ENCODE measurements at places on chromosomes 6 and 20. TPM values are rescaled to one million over a fixed set of nuclear protein-coding genes. Genes with fewer than 3 reads are reported as not detected.

DNA sequence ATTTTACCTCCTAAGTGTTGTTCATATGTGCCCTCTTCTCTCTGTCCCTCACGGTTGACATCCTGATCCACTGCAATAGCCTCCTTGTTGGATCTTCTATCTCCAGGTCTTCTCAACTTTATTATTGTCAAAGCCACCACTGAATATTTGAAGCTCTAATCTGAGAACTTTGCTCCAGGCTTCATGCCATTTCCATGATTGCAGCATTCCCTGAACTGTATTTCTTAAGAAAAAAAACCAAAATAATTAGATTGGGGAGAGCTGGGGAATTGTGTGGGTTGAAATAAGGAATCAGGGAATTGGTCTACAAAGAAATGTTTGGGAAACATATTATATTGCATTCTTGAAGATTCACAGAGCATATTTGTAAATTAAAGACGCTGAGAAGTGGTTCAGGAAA is 2.5 kb upstream of the STX7 start:
- DNase-seq = no peak
- H3K27ac ChIP-seq = no peak overlapping the region
- H3K4me3 ChIP-seq = no peak overlapping the region
- H3K36me3 ChIP-seq = no peaks in the 10 kb centered on the region
- H3K4me1 ChIP-seq = no peaks in the 10 kb centered on the region
- no peaks in the 10 kb centered on the region for H3K27me3 ChIP-seq

DNA sequence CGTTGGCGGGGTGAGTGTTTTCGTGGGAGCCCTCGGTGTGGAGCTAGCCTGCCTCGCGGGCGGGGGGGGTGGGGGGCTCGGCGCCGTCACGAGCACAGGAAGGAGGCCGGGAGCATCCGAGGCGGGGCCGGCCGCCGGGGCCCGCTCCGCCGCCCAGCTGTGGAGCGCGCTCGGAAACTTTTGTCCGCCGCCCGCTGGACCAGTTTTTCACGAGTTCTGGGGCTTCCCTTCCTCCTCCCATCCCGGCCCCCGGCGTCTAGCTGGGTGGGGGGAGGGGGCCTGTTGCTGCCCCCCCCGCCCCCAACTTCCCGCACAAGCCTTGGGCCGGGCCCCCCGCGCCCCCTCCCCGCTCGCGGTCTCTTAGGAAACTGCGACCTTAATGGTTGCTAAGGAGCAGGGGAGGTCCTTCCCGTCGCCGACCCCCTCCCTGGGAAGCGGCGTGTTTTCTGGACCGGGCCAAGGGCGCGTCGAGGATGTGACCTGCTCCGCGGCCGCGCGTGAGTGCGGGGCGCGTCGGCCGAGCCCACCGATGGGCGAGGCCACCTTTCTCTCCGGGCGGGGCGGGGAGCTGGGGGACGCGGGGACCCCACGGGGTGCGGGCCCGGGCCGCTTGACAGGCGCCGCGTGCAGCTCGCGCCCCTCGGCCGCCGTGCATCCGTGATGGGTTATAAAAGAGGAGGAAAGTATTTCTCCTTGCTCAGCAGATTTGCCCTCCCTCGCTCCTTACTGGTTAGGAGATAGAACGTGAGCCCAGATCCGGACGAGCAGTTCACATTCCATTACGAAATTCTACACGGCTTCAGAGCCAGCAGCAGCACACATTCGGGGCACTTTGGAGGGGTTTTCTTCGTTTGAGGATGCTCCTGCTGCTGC is 1.4 kb downstream of the RREB1 start:
- peak overlapping the region; percentile 97 for H3K27ac ChIP-seq
- peak overlapping the region; percentile 96 for H3K4me3 ChIP-seq
- H3K27me3 ChIP-seq = no peaks in the 10 kb centered on the region
- no peaks in the 10 kb centered on the region for H3K36me3 ChIP-seq

HBS1L gene
- 37.7 TPM for total RNA-seq

PTPRT gene
- 0.51 TPM for total RNA-seq

- H3K27me3 ChIP-seq = no peaks in the 10 kb centered on the region
- peak; percentile 87 for DNase-seq
- no peaks in the 10 kb centered on the region for H3K4me1 ChIP-seq
- peak within 1 kb of the TSS; percentile 94 for H3K27ac ChIP-seq
- H3K36me3 ChIP-seq = no peaks in the 10 kb centered on the region
Observed at GRCh38 chr6:75601304-75602245, at the start of gene SENP6. Gene SENP6, plus strand, starts transcription at chr6:75601880. Its CDS starts 645 bp downstream, at chr6:75602525.

GRCh38 chr6:3314176-3314575 is 55.4 kb downstream of the PSMG4 start:
- H3K27ac ChIP-seq = no peak overlapping the region
- H3K4me1 ChIP-seq = no peaks in the 10 kb centered on the region
- DNase-seq = no peak
- no peak overlapping the region for H3K4me3 ChIP-seq
- H3K36me3 ChIP-seq = no peaks in the 10 kb centered on the region
- no peaks in the 10 kb centered on the region for H3K27me3 ChIP-seq

DNA sequence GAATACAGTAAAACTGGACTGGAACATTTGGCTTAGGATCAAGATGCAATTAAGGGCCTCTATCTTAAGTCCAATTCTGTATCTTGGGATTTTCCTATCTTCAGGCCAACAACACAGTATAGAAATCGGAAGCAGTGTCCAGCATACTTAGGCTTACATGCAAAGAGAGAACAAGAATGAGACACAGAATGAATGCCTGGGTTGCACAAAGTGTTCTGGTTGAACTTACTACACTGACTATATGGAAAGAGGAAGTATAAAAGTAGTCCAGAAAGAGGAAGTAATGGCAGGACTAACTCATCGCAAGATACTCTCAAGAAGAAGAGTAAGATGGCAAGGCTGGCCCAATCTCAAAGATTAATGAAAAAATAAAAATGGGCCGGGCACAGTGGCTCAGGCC is 87.6 kb downstream of the BTBD9 start:
- no peak overlapping the region for H3K27ac ChIP-seq
- no peak for DNase-seq
- no peak overlapping the region for H3K4me3 ChIP-seq
- H3K36me3 ChIP-seq = no peaks in the 10 kb centered on the region
- no peaks in the 10 kb centered on the region for H3K4me1 ChIP-seq
- no peaks in the 10 kb centered on the region for H3K27me3 ChIP-seq

DNA sequence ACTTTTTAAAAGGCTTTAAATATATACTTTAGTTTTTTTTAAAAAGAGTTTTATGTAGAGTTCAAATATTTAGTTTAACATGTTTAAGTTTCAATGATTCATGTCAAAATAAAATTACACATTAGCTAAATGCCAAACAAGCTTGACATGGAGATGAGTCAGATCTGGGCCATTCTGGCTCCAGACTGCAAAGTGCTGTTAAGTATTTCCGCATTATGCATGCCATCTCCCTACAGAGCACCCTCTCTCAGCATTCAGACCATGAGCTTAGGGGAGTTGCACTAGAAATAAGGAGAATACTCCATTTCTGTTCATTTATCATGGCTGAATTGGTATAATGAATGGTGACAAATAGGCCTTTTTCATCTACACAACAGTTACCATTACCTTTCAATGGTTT is 21.5 kb upstream of the HS3ST5 start:
- H3K36me3 ChIP-seq = no peaks in the 10 kb centered on the region
- no peak overlapping the region for H3K27ac ChIP-seq
- H3K27me3 ChIP-seq = no peaks in the 10 kb centered on the region
- H3K4me3 ChIP-seq = no peak overlapping the region
- H3K4me1 ChIP-seq = no peaks in the 10 kb centered on the region

- H3K4me3 ChIP-seq = no peak overlapping the region
- H3K27ac ChIP-seq = no peak overlapping the region
- H3K36me3 ChIP-seq = no peaks in the 10 kb centered on the region
Observed at GRCh38 chr6:1385129-1386037, 4.0 kb upstream of the FOXF2 start.

GRCh38 chr20:49846206-49846807 is 33.7 kb downstream of the SLC9A8 start:
- H3K4me1 ChIP-seq = no peaks in the 10 kb centered on the region
- H3K36me3 ChIP-seq = peaks cover 23% of the 10 kb centered on the region
- DNase-seq = no peak
- no peak overlapping the region for H3K4me3 ChIP-seq
- H3K27me3 ChIP-seq = no peaks in the 10 kb centered on the region

CDSN gene
- not detected for total RNA-seq

DNA sequence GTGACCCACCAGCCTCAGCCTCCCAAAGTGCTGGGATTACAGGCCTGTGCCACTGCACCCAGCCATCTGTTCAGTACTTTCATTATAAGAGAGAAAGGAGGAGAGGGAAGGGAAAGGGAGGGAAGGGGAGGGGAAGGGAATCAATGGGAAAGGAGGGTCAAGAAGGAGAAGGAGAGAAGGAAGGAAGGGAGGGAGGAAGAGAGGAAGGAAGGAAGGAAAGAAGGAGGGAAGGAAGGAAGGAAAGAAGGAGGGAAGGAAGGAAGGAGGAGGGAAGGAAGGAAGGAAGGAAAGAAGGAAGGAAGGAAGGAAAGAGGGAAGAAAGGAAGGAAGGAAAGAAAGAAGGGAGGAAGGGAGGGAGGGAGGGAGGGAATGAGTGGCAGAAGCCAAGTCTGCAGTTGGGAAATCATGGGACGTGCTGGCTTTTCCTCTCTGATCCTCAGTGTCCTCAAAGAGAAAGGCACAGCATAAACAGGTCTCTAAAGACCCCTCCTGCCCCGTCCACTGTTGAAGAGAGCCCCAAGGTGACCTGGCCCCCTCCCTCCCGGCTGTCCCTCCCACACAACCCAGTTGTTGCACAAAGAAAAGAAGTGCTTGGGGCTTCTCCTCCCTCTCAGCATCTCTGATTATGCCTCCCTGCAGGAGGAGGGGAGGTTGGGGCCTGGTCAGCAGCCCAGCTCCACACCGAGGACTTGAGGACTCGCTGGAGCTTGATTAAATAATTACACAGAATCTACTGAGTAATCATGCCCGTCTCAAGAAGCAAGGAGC is 69.1 kb upstream of the TOP1 start:
- no peak overlapping the region for H3K4me3 ChIP-seq
- no peaks in the 10 kb centered on the region for H3K27me3 ChIP-seq
- no peaks in the 10 kb centered on the region for H3K36me3 ChIP-seq
- no peak for DNase-seq

DNA sequence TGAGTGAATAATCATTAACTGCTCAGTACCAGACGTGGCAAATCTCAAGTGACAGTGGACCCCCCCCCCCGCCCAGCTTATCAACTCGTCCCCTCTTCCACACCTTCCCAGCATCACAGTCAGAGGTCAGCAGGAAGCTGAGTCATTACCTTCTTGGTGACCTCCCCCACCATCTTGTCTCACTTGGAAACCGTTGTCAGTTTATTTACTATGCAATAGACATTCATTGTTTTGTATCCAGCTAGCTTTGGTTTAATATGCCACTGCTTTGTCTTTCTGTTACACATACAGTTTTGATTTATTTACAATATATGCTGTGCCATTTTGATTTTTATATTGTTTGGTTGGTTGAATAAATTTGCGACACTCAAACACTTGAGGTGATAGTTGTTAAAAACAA is 158.1 kb downstream of the QKI start:
- no peaks in the 10 kb centered on the region for H3K4me1 ChIP-seq
- no peaks in the 10 kb centered on the region for H3K27me3 ChIP-seq
- no peak for DNase-seq
- no peak overlapping the region for H3K4me3 ChIP-seq

DNA sequence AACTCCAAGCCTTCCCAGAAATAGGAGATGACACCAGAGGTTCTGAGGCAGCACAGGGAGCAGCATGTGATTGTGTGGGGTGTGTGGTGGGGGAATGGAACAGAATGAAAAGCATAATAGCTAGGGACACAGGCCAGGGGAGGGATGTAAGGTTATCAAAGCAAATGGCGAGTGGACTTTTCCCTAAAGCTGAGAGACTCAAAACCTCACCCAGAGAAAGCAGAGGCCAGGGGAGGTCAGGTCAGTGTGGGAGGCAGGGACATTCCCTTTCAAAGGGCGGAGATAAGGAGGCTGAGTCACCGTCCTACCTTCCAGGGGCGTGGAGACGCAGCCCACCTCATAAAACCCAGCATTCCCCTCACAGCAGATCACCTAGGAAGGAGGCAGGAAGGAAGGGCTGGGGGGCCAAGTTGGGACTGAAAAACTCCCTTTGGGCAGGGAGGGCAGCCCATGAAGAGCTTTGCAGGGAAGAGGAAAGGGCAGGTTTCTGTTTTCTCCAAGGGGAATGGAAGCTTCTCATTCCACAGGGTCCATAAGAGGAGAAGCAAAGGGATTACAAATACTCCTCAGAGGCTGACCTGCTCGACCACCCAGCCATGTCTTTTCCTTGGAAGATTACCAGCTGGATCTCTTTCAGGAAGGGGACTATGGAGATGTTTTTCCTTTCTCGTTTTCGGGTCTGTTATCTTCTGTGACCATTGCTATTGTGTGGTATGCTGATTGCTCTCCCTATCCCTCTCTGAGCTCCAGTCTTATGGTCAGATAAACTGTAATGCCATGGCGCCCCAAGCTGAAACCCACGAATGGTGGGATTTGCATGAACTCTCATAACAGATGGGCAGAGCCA is 9.6 kb upstream of the LY6G5C start:
- H3K4me1 ChIP-seq = no peaks in the 10 kb centered on the region
- no peak overlapping the region for H3K4me3 ChIP-seq
- no peaks in the 10 kb centered on the region for H3K27me3 ChIP-seq
- no peak overlapping the region for H3K27ac ChIP-seq
- no peak for DNase-seq

GNMT gene
- 419 TPM for total RNA-seq
